ENCODE measurements at places on chromosomes 12 and 14. TPM values are rescaled to one million over a fixed set of nuclear protein-coding genes. Genes with fewer than 3 reads are reported as not detected.

- no peak for DNase-seq
Observed at GRCh38 chr12:128644664-128645296, 179.0 kb downstream of the SLC15A4 start.

DNA sequence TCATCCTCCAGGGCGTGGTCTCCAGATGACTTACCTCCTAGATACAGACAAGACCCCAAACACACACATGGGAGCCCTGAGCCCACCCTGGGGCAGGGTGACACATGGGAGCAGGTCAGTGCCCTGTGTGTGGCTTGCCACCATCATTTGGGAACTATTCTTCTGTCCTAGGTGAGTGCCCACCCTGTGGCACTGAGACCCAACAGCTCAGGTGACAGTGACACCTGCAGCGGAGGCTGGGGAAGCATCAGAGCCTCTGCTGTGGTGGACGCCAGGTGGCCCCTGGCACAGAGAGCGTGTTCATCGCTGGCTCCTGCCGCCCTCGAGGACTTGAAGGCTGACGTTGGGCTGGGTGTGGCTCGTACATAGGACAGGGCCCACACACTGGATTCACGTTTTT is 23.0 kb downstream of the SFSWAP start:
- no peak for DNase-seq

GRCh38 chr14:28468191-28469151 is 298.1 kb upstream of the FOXG1 start:
- no peak for DNase-seq

- DNase-seq = no peak
Observed at GRCh38 chr14:95137804-95138167, 19.5 kb downstream of the DICER1 start.

- DNase-seq = no peak
Observed at GRCh38 chr12:11795192-11795912, 145.9 kb downstream of the ETV6 start.

DNA sequence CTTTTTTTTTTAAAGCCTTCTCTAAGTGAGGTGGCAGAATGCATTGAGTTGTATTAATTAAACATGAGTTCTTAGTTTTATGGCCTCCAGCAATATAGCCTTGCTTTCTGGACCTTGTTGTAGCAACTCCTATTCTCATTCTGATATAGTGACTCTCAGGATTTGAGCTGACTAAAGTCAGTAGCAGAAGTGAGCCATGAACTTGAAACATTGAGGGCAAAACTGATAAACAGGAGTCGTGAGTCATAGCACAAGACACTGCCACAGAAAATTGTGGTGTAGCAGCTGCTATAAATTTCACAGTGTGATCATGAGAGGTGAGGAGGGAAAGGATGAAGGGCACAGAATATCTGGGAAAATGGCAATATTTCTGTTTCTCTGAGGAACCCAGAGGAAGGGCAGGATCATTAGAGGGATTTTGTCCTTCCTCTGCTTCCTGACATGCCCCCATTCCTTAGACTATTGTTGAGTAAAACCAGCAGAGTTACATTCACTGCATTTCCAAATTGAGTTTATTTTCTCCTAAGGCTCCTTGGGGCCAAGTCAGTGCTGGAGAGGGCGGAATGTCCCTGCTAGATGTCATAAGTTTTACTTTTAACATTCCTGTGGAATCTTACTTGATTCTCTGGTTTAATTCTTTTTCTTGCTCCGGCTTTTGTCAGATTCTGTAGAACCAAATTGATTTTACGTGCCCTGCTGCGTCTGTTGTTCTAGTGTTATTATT is 7.5 kb downstream of the KLRG1 start:
- no peak for DNase-seq

- no peak for DNase-seq
Observed at GRCh38 chr12:57519796-57520052, 590 bp downstream of the DDIT3 start.

DNA sequence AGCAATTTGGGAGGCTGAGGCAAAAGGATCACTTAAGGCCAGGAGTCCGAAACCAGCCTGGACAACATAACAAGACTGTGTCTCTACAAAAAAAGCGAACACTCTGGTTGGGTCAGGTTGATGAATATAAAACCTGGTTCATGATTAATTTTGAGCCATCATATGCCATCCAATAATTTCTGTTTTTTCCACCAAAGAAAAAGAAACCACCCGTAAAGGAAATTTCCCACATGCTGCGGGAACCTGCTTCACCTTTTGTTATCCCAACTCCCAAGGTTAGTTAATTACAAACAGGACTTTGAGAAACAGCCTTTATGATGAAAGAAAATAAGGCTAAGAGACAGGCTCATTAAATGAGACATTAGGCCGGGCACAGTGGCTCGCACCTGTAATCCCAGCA is 24.1 kb upstream of the BICDL1 start:
- no peak for DNase-seq

GRCh38 chr12:110002676-110003515 is 3.7 kb downstream of the ANKRD13A start:
- no peak for DNase-seq

- no peak for DNase-seq
Observed at GRCh38 chr12:4681732-4682131, 32.8 kb downstream of the NDUFA9 start.

DNA sequence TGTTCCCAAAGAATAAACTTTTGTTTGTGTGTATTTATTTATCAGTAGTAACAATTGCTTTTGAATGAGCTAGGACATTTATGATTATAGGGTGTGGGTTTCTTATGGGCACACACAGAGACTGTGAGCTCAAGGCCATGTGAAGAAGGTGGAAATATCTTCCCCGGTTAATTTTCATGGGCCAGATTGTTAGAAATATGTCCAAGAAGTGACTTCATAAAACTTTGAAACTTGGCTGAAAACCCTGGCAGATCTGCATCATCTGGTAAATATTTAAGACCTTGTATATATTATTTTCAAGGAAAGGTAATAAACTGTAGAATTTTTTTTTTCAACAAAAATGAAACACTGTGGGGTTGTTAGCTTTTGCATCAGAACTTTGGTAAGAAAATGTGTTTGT is 53.5 kb upstream of the RNU6-8 start:
- DNase-seq = no peak

DNA sequence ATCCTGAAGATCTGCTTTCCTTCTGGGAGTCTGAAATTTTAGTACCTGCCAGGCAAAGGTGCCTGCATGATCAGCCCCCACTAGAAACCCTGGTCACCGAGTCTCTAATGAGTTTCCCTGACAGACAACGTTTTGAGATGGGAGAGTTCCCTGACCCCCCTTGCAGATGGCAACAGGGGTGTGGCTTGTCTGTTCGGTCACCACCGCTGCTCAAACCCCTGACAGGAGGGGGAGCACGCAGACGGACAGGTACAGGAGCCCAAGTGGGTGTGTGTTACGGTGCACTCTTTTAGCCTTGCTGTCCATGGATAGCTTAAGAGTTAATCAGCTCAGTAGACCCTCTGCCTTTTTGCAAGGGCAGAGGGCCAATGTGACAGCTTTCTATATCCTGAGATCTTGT is 19.3 kb upstream of the CDKN3 start:
- DNase-seq = no peak

The TAMALIN gene
- 19.8 TPM for total RNA-seq

The SCAF11 gene
- total RNA-seq = 75.3 TPM

The IL31 gene
- total RNA-seq = not detected

The ACYP1 gene
- 11.9 TPM for total RNA-seq

The TMEM30B gene
- total RNA-seq = 0.27 TPM

The BCL2L2 gene
- 37.3 TPM for total RNA-seq
